ENCODE measurements at places on chromosomes 5 and 9.

- DNase-seq, result peak; percentile 61
Observed at GRCh38 chr5:32710550-32711361, at the start of gene NPR3. Gene NPR3, plus strand, starts transcription at chr5:32711321. Its CDS starts 456 bp downstream, at chr5:32711777.

DNA sequence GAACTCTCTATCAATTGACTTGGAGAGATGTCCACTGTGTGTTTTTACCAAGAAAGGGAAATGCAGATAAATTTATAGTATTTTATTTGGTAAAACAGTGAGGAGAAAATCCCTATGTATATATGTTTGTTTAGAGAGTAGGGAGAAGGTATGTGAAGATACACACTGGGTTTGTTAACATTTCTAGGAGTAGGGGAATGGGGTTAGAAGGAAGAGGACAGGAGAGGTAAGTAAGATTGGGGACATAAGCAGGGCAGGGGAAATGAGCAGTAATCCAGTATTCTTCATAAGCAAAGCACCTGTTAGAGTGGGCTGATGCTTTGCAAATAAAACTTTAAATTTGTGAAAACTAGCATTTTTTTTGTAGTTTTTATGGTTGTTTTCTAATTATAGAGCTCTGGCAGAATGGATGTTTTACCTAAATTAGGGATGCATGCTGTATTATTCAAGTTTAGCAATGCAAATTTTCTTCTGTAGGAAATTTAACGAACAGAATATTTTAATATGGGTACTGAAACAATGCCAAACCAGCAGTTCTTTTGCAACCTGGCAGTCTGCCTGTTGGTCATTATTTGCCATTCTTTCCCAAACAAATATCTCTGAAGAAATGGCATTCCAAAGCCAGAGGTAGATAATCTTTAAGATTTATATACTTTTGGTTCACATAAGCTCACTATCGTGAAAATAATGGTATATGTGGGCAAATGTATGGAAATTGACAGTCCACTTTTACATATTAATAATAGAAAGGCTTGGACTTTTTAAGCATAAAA lies 19.4 kb upstream of the DCP2 start:
- DNase-seq, result no peak

GRCh38 chr5:12805165-12805698 lies 901.0 kb upstream of the CTNND2 start:
- no peak for DNase-seq

DNA sequence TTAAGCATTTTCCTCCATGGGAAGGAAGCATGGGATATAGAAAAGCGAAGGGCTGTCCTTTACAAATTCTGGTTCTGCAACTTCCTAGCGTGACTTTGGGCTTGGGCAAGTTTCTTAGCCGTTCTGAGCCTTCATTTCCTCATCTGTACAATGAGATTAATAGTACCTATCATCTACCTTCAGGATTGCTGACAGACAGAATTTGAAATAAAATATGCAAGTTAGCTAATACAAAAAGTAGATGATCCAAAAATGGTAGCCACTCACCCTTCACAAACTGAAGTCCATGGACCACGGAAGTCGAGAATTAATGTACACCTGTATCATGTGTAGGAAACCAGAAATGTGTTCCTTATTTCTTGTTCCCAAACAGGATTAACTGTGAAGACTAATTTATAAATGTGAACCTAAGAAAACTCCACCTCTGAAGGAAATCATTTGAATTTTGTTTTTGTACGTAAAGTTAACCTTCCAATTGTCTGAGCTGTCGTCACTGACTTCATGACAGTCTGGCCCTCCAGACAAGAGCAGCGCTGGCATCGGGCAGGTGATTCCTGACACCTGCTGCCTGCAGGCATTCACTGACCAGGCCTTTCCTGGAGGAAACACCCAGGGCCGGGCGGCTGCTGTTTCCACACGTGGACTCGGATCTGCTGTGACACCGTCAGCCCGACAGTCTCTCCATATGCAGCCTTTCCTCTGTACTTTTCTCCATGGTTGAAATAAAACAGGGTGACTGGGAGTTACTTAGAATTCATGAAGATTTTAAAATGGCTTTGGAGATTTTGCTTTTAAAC lies 63.4 kb downstream of the PSMB7 start:
- DNase-seq, result no peak

GRCh38 chr9:126114850-126115460 lies 211.7 kb upstream of the MVB12B start:
- no peak for DNase-seq

GRCh38 chr5:93336330-93337110 lies 244.5 kb downstream of the NR2F1-AS1 start:
- DNase-seq, result no peak

DNA sequence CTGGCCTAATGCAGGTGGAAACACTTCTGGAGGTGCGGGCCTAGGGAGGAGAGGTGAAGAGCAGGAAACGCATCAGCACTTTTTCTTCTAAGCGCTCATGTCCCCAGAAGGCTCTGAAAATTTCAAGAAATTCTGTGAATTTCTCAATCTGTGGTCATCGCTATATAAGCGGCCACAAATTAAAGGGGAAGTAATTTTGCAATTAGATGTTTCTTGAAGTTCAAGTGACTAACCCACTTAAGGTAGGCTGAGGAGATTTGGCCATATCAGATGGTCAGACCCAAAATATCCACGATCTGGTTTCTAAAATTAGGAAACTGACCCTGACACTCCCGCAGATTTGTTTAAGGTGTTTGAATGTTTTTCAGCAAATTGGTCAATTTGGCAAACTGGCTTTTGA lies 16.6 kb upstream of the HMGCR start:
- peak; percentile 59 for DNase-seq

GRCh38 chr9:2497666-2498400 lies 123.8 kb upstream of the VLDLR start:
- DNase-seq, result no peak

- no peak for DNase-seq
Observed at GRCh38 chr5:109451146-109451545, 41.4 kb upstream of the PJA2 start.

GRCh38 chr5:41522193-41522786 lies 11.9 kb upstream of the PLCXD3 start:
- DNase-seq, result peak; percentile 12

DNA sequence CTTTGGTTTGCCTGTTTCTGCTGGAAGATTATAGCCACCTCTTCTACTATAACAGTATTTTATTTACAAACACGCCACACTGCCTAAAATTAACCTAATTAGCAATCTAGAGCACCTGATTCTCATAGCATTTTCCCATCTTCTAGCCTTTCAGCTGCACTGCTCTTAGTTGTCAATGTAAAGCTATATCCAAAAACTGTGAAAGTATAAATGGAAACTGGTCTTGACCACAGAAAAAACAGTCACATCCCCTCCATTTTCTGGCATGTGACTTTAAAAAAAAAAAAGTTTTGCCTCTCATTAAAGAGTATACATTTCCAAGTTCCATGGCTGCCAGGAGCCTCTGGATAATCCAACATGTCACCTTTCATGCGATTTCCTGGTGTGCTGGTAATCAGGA lies 287.8 kb downstream of the DTWD2 start:
- DNase-seq, result no peak

- no peak for DNase-seq
Observed at GRCh38 chr5:44932922-44933585, 124.3 kb downstream of the MRPS30 start.

All from choroid plexus epithelial cell (primary cell).